NCI-H460 (cell line): ENCODE measurements at places on chromosomes 2 and 18.
A peak's percentile ranks its signal among the peaks of the same experiment; 100 is the strongest.

- DNase-seq: peak; percentile 56
These were observed 182.3 kb downstream of the RDH14 start for GRCh38 chr2:18378020-18378653.

DNA sequence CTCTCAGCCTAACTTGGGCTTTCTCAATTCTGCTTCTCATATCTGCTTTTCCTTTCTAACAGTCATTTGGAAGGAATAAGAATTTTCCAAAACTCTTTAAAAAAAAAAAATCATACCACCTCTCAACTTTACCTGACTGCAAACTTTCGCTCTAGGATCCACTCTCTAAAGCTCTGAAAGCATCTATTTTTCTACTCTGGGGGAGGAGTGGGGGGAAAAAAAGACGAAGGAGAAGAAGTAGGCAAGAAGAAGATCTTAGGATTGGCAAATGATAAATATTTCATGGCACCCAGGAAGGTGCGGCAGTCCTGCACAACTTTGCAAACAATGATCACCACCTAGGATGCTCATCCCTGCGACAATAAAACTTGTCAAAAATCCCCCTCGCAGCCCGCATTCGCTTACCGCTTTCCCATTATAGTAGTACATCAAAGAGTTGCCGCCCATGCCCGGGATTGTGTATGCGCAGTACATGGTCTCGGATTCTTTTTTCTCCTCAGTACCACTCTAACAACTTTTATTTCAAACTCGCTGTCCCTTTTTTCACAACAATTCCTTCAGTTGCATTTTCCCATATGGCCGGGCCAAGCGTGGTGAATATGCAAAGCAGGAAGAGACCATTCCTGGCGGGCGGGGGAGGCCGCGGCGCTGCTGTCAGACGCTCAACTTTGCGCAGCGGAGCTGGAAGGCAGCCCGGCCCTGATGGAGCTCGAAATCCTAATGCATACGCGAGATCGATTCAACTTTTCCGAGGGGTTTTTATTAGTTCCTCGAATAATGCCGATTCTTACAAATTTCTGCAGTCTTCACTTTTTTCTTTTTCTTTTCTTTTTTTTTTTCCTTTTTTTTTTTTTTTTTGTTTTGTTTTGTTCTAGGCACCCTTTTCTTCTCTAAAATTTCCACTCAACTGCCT is 266.5 kb downstream of the TCF4 start:
- peak; percentile 39 for DNase-seq

- no peak for DNase-seq
These were observed 62.6 kb downstream of the MOGAT1 start for GRCh38 chr2:222733846-222734702.

DNA sequence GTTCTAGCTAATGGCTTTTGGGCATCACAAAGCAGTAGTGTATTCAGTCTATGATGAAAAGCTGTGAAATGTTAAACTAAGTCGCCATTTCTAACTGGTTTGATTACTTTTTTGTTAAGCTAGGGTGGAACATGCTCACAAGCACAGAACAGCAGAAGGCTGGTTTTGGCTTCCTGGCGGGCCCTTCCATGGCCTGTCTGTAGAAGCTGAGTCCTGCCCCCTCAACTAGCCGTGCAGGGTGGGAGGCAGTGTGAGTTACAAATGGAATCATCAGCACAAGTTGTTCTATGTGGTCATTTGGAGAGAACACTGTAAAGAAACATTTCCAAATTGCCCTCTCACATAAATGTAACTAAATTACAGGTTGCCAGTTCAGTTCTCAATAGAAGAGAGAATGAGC is 290.8 kb downstream of the ALPK2 start:
- no peak for DNase-seq

DNA sequence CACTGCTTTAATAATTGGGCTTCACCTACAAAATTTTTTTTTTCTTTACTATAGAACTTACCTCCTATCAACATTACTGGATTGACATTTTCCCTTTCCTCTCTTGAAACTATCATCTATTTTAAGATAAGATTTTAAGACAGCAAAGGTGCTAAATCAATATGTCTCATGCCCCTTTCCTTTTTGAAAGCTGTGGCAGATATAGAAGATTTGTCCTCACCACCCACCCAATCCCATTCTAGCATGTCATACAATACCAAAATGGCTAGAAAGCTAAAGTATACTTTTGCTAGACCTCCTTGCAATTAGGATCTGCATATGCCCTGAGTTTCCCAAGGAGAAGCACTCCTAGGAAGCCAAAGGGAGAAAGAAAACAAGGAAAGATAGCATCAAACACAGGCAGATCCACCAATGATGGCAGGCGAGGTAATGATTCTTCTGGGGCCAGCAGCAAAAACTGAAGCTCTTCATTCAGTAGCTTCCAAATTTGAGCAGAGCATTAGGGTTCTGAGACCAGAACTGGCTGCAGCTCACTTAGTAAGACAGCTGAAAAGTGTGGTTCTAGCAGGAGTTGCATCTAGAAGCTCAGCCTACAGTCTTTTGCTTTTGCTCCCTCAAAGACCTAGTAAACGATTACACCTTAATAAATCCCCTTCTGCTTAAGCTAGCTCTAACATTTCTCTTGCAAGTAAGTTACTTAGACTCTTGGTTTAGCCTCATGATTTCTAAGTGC is 242.1 kb downstream of the ZEB2 start:
- DNase-seq: no peak

- no peak for DNase-seq
These were observed 116.4 kb upstream of the FANCL start for GRCh38 chr2:58357521-58357920.

DNA sequence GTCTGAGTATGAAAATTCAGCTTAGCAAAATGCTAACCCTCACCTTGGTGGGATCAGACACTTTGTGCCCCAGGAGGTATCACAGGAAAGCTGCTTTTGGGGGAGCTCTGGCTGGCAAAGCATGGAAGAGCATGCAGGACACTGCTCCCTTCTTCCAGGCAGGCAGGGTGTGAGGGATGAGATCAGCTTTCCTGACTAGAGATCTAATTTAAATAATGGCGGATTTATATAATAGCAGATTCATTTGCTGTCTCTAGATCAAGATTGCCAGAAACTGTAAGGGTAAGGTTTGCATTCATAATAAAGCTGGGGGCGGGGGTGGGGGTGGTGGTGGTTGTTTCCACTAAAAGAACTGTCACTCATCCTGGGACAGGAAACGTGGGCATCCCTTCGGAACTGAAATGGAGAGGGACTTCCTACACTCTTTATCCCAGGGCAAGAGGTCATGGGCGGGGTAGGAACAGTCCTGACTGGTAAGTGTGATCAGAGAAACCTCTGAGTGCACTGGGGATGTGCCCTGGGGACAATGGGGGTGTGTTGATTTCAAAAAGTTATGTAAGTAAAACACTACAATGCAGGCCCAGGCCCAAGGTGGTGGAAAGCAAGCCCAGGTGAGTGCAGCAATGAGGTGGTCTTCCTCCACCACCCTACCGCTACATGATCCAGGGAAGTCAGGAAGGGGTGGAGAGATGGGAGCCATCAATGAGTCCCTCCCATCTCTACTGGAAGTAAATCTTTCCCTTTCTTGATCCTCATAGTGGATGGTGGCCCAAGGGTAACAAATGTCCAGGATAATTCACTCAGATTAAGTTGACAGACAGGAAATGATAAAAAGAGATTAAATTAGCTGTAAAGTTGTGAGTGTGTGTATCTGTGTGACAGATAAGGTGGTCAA is 171.4 kb upstream of the SERPINE2 start:
- DNase-seq: no peak

GRCh38 chr2:46091004-46091403 is 206.2 kb upstream of the EPAS1 start:
- no peak for DNase-seq

GRCh38 chr18:51537487-51537886 is 340.0 kb upstream of the MEX3C start:
- peak; percentile 41 for DNase-seq

DNA sequence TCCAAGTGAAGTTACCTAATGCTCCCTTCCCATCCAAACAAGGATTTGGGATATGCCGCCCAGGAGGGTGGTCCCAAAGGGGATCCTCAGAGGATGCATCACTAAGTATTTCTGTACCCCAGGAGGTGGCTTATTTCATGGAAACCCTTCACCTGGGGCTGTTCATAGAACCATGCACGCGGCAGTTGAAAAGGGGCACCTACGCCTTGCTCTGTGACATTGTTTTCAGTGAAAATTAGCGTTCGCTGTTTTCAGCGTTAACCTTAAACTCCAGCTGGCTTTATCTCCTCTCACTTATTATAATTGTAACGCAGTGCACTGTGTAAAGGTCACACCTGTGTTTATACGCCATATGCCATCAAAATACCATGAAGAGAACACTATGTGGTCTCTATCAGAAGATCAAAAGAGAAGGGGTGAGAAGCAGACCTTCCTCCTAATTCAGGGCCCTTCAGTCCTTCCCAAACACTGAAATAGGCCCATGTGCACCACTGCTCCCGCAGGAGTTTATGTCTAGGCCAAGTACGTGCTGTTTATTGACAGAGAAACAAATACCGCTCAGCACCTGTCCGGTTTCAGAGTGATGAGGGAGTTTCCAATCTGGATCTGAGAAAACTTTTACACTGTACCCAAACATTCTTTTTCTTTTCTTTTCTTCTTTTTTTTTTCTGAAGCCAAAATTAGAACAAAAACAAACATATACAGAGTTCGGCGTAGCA is 162.1 kb downstream of the BCL2 start:
- DNase-seq: no peak

GRCh38 chr2:220341014-220341413 is 713.6 kb downstream of the SLC4A3 start:
- no peak for DNase-seq

DNA sequence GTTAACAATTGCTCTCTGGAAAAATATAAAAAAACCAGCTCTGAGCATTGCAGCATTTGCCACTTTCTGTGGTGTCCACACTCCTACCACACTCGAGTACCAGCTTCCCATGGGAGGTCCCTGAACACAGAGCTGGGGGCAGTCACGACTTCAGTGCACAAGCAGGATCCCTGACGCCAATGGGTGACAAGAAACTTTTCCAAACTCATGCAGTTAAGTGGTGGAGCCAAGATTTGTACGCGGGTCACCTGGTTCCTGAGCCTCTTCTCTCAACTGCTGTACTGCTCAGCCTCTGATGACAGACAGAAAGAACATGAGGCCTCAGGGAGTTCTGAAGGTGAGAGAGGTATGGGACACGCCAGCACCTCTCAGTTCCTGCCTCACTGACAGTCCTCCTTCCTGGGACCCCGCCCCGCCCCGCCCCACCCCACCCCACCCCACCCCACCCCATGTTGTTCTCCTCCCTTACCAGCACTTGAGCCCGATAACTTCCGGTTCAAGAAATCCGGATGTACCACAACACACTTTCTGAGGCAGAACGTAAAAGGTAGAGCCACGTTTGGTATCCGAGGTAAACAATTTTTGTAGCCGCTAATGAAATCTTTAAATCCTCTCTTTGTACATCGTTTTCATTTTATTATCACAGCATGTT is 287.6 kb downstream of the MYCN start:
- DNase-seq: no peak

- no peak for DNase-seq
These were observed 357.2 kb upstream of the SALL3 start for GRCh38 chr18:78622251-78622906.

DNA sequence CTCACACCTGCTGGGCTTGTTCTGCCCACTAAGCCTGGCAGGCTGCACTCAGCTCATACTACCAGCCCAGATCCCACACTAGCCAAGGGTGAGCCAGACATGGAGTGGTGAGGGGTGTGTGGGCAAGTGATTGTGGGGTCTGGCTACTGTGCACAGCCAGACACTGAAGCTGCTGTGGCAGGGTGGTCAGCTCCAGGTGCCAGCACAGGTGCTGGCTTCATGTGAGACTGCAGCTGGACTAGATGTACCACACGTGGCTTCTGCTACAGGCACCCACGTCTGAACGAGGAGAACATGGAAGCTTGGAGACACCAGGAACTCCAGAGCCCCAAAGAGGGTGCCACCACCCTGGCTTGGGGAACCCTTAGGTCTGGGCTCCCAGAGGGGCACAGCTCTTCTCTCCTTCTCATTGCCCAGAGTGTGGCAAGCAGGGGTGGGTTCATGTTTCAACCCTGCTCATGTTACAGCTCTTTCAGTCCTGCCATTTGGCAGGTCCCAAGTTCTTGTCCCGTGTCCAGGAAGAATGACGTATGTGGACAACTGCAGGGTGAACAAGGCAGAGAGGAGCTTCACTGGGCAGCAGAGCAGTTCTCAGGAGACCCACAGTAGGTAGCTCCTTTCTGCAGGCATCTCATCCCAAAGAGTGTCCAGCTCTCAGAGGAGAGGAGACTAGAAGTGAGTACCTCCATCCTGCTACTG is 1624.2 kb upstream of the TMEFF2 start:
- DNase-seq: no peak

- no peak for DNase-seq
These were observed 100.8 kb downstream of the EPC2 start for GRCh38 chr2:148745151-148745851.

- DNase-seq: no peak
These were observed 1.7 kb upstream of the DPP4 start for GRCh38 chr2:162075689-162076132.

DNA sequence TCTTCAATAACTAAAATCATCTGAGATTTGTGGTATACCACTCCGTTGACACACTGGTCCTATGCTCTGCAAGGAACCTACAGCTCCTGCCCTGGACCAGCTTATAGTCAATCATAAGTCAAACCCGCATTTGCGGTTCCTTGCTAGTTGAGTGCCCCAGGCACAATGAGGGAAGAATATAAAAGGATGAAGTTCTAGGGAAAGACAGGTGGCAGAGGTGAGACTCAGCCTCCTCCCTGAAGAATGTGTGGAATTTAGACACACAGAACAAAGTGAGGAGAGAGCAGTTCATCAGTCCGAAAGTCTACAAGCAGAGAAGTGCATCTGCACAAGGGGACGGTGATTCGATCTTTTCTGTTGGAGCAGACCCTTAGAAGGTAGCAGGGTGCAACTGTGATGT is 615.0 kb upstream of the FANCL start:
- DNase-seq: no peak
